Stimulated activated CD8-positive, alpha-beta memory T cell treated with anti-CD3 and anti-CD28 coated beads, Interleukin-4, amount 100 ng/mL, for 1 hour (primary cell): ENCODE measurements at places on chromosomes 2 and 18.

- DNase-seq: no peak
Measured at GRCh38 chr2:236673126-236673822, 103.6 kb downstream of the ACKR3 start.

- DNase-seq: no peak
Measured at GRCh38 chr2:202941771-202942170, 29.7 kb downstream of the CARF start.

DNA sequence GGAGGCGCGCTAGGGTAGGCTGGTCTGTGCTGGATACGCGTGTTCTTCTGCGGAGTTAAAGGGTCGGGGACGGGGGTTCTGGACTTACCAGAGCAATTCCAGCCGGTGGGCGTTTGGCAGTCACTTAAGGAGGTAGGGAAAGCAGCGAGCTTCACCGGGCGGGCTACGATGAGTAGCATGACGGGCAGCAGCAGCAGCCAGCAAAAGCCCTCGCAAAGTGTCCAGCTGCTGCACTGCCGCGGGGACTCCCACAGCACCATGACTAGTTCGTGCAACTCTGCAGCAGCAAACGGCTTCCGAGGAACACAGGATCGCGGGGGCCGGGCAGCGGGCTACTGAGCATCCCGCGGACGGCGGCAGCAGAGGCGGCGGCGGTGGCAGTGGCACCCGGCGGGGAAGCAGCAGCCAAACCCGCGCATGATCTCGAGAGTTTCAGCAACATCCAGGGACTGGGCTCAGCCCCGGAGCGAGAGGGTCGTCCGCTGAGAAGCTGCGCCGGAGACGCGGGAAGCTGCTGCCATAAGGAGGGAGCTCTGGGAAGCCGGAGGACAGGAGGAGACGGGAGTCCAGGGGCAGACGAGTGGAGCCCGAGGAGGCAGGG lies 368 bp downstream of the TMEFF2 start:
- DNase-seq: no peak

DNA sequence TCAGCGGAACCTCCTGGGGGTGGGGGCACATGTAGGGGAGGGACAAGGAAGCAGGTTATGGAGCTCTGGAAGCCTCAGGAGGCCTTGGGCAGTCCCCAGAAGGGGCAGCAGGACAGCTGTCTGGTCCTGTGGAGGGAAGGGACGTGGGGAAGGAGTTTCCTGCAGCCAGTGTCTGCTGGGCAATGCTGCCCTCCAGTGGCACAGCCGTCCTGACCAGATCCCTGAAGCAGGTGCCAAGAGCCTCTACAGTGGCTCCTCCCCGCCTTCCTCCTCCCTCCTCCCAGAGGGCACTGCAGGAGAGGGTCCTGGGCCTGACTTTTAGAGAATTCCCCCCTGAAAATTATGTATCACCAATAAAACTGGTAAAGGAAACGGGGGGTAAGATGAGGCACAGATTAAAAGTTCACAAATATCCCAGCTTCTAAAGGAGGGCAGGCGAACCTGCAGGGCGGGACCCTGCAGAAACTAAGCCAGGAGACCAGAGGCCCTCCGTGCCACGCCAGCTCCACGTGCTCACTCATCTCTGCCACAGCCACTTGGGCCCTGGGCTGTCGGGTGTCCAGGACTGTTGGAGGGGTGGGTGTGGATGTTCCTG lies 258.5 kb downstream of the TWIST2 start:
- DNase-seq: no peak

DNA sequence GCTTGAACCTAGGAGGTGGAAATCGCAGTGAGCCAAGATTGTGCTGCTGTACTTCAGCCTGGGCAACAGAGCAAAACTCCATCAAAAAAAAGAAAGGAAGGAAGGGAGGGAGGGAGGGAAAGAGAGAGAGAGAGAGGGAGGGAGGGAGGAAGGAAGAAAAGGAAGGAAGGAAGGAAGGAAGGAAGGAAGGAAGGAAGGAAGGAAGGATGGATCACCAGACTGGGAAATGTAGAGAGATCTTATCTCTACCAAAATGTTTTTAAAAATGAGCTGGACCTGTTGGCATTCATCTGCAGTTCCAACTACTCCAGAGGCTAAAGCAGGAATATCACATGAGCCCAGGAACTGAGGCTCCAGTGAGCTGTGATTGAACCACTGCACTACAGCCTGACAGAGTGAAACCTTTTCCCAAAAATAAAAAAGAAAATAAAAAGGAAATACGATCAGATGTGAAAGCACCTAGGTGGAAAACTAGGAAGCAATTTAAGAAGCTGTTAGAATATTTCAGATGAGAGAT lies 239.4 kb downstream of the CDH7 start:
- DNase-seq: no peak

DNA sequence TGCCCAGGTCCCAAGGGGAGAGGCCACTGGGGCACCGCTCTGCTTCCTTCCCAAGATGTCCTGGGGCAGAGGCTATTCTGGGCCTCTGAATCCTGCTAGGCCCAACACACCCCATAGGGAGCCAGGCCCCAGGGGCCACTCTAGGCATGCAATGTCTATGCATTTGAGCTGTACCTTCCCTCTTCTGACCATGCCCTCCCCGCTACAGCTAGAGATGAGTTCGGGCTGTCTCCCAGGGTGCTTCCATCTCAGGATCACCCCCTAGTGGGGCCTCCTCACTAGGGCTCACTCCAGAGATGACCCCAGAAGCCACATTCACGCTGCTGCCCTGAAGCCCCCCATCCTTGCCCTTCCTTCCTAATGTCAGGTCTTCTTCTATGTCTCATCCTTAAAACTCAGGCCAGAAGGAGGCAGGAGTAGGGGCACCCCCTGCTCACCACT lies 54.4 kb downstream of the TNS1 start:
- no peak for DNase-seq
